ENCODE measurements at places on chromosomes 12 and 14. TPM values are rescaled to one million over a fixed set of nuclear protein-coding genes. Genes with fewer than 3 reads are reported as not detected.

PROX2 gene
- total RNA-seq, result not detected

FAM181A gene
- total RNA-seq, result 0.74 TPM

PRH2 gene
- not detected for total RNA-seq

DAO gene
- total RNA-seq, result not detected

LRRIQ1 gene
- total RNA-seq, result 5.9 TPM

CLEC2B gene
- 3.7 TPM for total RNA-seq

FOXG1 gene
- 54.8 TPM for total RNA-seq

AKAP5 gene
- total RNA-seq, result 17.0 TPM

RPS6KL1 gene
- 18.4 TPM for total RNA-seq

PPP2R5C gene
- 101 TPM for total RNA-seq

KRT2 gene
- not detected for total RNA-seq

RFX4 gene
- 6.4 TPM for total RNA-seq

TPPP2 gene
- total RNA-seq, result not detected

FAM186B gene
- not detected for total RNA-seq

PELI2 gene
- total RNA-seq, result 24.1 TPM

ACTR6 gene
- 41.3 TPM for total RNA-seq

BRF1 gene
- total RNA-seq, result 57.0 TPM

WNT1 gene
- not detected for total RNA-seq

IFNG-AS1 gene
- not detected for total RNA-seq

ZFHX2 gene
- total RNA-seq, result 1.5 TPM

PTGDR gene
- total RNA-seq, result 0.49 TPM

PIK3C2G gene
- 0.74 TPM for total RNA-seq

HNF1A gene
- not detected for total RNA-seq

ADAM21 gene
- total RNA-seq, result not detected

RASAL1 gene
- 4.2 TPM for total RNA-seq

PTPN6 gene
- total RNA-seq, result 2.5 TPM

TOX4 gene
- total RNA-seq, result 22.4 TPM

KRT6B gene
- total RNA-seq, result 0.25 TPM

MEG3 gene
- 91.7 TPM for total RNA-seq

TAS2R46 gene
- total RNA-seq, result 5.7 TPM

NRXN3 gene
- 48.9 TPM for total RNA-seq

CFAP251 gene
- total RNA-seq, result 3.0 TPM

VAMP1 gene
- 0.98 TPM for total RNA-seq

RERGL gene
- 0.74 TPM for total RNA-seq

SLCO1B1 gene
- not detected for total RNA-seq

PTGER2 gene
- total RNA-seq, result not detected

NRIP2 gene
- total RNA-seq, result 0.25 TPM

WASHC3 gene
- 32.2 TPM for total RNA-seq

Data from temporal lobe (tissue), 4 donors.